ENCODE measurements at places on chromosomes 6 and 20.

GRCh38 chr6:45447005-45447404 is 69.3 kb upstream of the SUPT3H start:
- no peak for DNase-seq

DNA sequence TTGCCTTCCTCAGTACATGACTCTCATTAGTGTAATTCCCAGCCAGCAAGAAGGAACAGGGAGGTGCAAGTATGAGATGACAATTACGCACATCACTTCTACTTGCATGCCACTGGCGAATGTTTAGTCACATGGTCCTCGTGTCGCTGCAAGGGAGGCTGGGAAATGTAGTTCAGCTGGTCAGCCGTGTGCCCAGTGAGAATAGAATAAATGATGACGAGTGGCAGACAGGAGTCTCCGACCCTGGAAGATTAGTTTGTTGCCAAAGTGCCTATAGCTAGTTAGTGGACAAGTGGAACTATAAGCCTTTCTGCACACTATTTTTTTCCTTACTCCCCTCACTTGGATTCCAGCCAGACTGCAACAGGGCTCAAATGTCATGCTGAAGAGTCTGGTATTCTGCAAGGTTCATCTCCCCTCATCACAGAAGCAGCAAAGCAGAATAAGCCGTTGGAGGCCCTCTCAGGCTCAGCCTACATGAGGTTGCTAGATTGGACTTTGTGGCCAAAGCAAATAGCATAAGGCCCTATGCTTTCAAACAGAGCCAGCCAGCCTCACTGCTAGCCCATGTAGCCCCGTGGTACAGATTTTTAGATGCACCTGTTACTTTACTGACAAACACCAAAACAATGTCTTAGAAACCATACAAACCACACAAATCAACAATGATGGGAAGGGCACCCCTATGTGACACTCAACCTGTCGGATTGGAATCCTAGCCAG is 9.7 kb downstream of the LINC00237 start:
- DNase-seq: peak; percentile 43

DNA sequence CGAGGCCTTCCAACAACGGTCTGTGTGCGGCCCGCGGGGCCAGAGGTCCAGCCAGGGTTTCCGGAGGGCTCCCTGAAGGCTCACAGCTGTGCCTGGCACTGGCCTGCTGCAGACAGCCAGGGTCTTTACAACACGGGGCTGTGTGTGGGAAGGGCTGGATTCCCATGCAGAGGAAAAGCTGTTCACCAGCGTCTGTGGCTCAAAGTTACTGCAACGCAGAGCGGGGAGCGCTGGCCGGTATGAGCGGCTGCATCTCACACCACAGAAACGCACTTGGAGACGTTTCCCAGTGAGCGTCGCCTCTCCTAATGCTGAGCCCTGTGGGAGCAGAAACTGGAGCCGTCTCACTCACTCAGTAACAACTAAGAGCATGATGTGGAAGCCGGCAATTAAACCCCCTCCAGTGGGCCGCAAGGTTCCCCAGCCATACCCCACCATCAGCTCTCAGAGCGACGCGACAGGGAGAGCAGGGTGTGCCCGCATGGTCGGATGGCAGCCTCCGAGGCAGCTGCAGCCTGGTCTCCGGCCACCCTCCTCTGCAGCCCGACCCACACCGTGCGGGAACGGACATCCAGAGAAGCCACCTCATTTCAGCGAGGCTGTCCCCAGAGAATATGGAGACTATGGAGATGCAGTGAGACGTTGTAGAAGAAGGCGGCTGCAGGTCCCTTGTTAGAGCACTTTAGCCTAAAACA is 42.6 kb downstream of the DLL1 start:
- DNase-seq: no peak

DNA sequence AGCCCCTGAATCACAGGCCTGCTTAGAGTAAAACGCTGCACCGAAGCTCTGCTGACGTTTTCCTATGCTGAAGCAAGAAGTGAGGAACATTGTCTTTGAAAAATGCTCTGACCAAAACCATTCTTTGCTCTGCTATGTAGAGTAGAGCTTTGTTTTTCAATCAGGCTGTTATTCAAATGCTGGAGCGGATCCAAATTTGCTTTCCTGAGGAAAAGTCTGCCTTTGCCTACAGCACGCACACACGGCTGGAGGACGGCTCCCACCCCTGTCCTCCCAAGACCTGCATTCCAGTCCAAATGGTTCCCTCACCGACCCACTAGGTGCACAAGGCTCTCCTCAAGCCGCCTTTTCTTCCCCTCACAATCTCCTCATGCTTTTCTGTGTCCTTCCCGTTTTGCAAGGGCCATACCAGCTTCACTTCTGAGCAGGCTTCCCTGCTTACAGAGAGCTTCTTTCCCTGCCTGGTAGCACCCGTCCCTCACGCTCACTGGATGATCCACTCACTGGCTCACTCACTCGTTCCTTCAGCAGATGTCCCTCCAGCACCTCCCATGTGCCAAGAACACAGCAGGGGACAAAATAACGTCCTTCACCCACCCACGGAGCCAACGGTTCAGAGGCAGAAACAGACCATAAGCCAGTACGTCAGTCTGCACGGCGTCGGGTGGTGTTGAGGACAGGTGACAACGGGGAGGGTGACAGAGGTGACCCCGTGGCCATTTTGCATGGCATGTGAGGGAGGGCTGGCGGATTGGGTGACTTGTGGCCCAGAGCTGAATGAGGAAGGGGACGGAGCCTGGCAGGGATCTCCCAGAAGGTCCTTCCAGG is 137.9 kb upstream of the NEDD9 start:
- no peak for DNase-seq

GRCh38 chr6:133512410-133513016 is 271.4 kb downstream of the EYA4 start:
- DNase-seq: peak; percentile 14

DNA sequence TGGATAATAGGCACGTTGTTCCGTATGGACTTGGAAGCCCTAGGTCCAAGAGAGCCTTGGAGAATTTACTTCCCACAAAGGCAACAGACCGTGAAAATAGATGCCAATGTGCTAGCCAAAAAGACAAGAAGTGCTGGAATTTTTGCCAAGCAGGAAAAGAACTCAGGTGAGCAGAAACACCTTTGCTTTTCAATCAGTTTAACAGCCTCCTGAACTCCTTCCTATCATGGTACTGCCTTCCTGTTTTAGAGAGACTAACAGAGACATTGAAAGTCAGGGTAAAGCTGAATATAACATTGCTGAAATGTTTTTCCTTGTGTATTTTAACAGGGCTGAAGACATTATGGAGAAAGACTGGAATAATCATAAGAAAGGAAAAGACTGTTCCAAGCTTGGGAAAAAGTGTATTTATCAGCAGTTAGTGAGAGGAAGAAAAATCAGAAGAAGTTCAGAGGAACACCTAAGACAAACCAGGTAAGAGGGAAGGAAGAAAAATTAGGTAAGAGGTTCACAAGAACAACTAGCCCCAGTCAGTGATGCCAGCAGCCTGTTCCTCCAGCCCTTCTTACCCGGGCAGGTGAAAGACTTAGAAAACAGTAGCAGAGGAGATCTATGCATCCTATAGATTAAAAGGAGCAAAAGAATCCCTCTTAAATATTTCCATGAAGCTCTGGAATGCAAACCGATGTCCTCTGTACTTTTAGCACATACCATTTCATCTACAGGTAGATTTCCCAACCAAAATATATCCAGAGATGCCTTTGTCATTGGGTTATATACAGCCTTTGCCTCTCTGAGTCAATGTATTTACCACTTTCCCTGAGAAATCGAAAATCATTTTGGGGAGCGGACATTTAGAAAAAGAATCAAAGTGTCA is 4.0 kb downstream of the EDN1 start:
- no peak for DNase-seq

- DNase-seq: no peak
These were observed 564.3 kb downstream of the LMBRD1 start for GRCh38 chr6:69232496-69232895.

- no peak for DNase-seq
These were observed 155.5 kb downstream of the ESR1 start for GRCh38 chr6:151963001-151963400.

- no peak for DNase-seq
These were observed 233.7 kb upstream of the ZFP64 start for GRCh38 chr20:52425253-52425652.

DNA sequence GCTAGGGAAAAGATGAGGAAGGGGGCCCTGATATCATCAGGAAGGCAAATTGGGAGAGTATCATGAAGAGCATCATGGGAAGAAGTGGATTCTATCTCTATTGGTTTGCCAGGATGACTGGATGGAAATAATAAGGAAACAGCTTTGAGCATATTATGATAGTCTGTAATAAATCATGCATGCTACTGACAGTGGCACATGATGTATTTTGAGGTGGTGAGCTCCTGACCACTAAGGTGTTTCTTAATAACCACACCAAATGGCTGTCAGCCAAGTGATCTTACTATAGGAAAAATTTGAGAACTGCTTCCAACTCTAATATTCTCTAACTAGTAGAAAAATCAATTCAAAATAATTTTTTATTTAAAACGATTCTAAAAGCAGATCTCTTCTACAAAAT is 548.4 kb upstream of the JAG1 start:
- no peak for DNase-seq

GRCh38 chr6:143839196-143839595 is 3.9 kb upstream of the LTV1 start:
- DNase-seq: no peak

GRCh38 chr6:70980727-70981126 is 23.9 kb upstream of the B3GAT2 start:
- DNase-seq: no peak

DNA sequence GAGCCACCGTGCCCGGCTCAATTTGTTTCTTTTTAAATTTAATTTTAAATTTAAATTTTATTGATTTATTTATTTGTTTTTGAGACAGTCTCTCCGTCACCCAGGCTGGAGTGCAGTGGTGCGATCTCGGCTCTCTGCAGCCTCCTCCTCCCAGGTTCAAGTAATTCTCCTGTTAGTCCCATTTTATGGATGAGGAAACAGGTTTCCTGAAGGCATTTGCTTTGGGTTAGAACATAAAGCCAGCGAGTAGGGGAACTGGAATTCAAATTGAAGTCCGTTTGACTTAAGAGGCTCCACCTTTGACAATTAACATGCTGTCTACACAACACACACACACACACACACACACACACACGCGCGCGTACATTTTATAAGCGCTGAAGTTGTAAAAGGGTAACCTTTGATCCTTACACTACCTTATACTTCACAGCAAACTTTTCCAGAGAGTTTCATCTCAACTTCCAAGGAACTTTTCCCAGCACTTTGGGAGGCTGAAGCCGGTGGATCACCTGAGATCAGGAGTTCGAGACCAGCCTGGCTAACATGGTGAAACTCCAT is 232.0 kb downstream of the BCAS1 start:
- no peak for DNase-seq

DNA sequence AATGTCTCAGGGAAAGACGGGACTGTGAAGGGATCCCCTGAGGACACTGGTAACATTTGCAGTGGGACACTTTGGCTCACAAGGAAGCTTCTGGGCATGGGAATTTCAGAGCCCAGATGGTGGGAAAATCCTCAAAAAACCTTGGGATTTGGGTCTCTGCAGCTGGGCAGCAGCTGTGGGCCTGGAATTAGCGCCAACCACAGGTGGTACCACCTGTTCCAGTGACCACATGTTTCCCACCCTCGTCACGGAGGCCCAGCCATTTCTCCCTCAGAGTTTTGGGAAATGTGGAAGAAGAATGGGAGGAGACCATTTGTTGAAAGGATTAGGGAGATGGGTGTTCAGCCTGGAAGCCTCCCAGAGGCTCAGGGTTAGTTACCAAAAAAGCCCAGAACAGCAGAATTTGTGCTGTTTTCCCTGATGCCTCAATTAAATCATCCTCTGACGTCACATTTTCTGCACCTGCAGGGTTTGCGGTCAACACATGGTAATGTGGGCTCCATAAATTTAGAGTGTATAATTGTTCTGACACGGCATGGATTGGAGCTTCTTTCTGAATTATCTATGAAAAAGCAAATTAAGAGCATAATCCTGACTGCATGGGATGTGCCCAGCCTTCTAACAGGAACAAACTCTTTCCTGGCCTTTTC is 34.4 kb downstream of the EDN3 start:
- DNase-seq: no peak

DNA sequence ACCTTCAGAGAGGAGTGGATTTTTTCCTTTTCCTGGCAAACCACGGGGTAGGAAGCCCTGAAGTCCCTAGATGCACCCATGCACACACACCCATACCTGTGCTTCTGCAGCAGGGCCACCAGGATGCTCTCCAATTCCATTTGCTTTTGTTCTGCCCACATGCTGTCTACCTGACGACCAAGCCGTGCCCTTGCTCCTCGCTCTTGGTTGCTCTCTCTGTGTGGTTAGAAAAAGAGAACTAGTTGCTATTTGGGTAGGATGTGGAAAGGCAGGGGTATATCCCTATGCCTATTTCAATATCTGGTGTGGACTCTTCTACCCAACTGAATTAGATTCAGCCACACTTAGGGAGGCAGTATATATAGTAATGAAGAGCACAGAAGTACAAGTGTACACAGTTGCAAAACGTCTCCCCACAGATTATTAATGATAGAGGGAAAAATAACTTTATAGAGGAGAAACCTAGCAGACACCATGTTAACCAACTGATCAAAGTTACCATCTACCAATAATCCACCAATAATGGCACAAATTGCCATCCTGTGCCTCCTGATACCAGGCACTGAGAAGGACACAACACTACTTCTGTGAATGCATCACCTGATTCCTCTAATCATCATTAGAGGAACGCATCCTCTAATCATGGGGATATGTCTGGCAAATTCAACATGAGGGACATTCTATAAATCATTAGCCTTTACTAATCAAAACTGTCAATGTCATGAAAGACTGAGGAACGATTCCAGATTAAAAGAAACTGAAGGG is 7.3 kb downstream of the GHRH start:
- no peak for DNase-seq

GRCh38 chr20:44248410-44248759 is 1.3 kb downstream of the GDAP1L1 start:
- no peak for DNase-seq

DNA sequence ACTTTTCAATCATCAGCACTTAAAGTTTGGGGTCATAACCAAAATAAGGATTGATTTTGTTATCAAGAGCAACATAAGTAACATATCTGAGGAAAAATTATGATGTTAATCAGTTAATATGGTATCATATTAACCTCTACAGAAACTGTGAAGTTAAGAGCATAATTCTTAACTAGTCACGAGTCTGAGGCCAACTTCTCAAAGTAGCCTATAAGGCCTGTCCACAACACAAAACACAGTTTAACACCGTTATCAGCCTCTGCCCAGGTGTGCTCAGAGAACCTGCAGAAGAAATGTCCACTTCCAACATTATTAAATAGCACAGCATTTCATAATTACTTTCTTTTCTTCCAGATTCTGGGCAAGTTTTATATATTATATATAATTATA is 1.1 kb downstream of the STX7 start:
- DNase-seq: no peak

GRCh38 chr20:57508381-57508780 is 16.6 kb downstream of the CTCFL start:
- DNase-seq: no peak

GRCh38 chr6:128432394-128432793 is 88.0 kb downstream of the PTPRK start:
- DNase-seq: no peak

- DNase-seq: no peak
These were observed 40.3 kb downstream of the RSPO4 start for GRCh38 chr20:961768-962167.
